OCI-M1 (cell line): ENCODE measurements at places on chromosomes 16 and 17.

GRCh38 chr17:77793971-77794235 lies 164.6 kb upstream of the TNRC6C start:
- no peak for DNase-seq

- DNase-seq: no peak
These were observed at the start of gene TRIM47 for GRCh38 chr17:75878174-75878998. Gene TRIM47 (minus strand): TSS chr17:75878581. CDS start chr17:75878548, 33 bp downstream.

DNA sequence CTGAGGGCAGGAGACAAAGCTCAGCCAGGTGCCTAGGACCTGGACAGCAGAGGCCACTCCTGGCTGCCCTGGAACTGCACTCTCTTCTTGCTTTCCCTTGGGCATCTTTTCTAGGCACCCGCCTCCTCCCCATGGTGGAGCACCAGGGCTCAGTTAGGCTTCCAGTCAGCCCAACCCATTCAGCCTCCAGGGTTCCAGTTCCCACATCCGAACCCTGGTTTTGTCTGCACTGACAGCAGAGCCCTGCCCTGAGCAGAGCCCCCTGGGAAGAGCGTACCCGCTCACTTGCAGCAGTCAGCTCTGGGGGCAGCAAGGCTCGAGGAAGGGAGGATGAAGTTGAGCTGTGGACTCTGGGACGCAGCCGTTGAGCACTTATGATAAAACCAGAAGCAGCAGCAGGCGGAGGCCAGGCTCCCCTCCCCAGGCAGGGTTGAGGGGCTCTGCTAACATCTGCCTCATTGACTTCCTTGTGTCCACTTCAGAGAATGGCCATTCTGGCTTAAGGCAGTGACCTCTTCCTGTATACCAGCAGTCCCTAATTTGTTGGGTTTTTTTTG lies 213.2 kb downstream of the NTN1 start:
- no peak for DNase-seq

- no peak for DNase-seq
These were observed 6.5 kb downstream of the ALOX15 start for GRCh38 chr17:4634976-4635375.

GRCh38 chr17:77601054-77601979 lies 357.2 kb upstream of the TNRC6C start:
- no peak for DNase-seq

DNA sequence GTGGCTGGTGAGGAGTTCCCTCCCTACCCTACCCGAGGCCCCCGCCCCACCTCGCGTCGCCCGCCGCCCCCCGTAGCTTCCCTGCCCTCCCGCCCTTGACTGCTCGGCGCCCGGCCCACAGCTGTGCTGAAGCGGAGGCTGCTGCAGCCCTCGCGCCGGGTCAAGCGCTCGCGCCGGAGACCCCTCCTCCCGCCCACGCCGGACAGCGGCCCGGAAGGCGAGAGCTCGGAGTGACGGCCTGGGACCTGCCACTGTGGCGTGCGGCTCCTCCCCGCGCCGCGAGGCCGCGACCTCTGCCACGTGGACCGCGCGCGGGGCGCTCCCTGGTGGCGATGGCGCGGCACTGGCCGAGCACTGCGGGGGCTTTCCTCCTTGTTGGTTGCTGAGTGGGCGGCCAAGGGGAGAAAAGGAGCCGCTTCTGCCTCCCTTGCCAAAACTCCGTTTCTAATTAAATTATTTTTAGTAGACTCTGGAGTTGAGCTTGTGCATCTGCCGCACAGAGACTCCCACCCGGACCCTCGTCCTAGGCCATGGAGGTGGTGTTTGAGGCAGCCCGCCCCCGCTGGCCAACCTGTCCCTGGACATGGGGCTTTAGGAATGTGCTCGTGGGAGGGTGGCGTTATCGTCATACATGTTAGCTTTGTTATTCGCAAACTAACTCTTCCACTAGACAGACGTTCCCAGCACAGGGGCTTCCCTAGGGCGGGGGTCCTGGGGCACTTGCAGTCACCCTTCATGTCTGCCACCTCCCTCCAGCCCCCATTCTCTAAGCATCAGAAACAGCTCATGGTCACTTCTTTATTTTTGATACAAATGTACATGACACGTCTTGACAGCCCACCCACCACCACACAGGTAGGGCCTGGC lies 4.4 kb downstream of the TP53I13 start:
- DNase-seq: no peak

- no peak for DNase-seq
These were observed 23.5 kb upstream of the RPL13 start for GRCh38 chr16:89536886-89537548.
